ENCODE measurements at places on chromosomes 1 and 21. TPM values are rescaled to one million over a fixed set of nuclear protein-coding genes. Genes with fewer than 3 reads are reported as not detected.

DNA sequence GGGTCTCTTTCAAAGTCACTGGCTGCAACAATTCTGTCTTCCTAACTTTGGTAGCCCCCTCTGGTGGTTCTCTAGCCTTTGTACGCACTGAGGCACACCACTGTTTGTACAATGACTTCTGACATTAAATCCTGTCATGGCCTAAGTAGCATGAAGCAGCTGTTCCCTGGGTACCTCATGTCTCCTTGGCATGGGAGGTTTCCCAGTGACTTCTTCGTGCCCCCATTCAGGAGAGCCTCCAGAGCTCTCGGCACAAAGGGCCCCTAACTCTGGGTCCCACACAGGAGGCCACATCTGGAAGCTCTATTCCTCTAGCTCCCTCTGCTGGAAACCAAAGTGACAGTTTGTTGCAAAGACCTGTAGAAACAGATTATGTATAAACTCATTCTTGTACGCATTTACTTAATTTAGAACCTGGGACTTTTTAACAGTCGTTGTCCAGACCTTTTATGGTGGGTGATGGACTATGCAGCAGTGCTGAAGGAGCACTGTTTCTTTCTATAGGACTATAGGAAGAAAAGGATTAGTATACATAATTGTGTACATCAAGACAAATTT, 13.4 kb downstream of the SWT1 start:
- no peaks in the 10 kb centered on the region for H3K27me3 ChIP-seq
- DNase-seq = no peak
- no peak overlapping the region for H3K4me3 ChIP-seq
- no peak overlapping the region for H3K27ac ChIP-seq
- H3K4me1 ChIP-seq = no peaks in the 10 kb centered on the region

- no peaks in the 10 kb centered on the region for H3K4me1 ChIP-seq
- no peak overlapping the region for H3K27ac ChIP-seq
- H3K27me3 ChIP-seq = no peaks in the 10 kb centered on the region
- DNase-seq = no peak
- H3K36me3 ChIP-seq = no peaks in the 10 kb centered on the region
These were observed 30.8 kb downstream of the XCL2 start for GRCh38 chr1:168512864-168513595.

HES2 gene
- 50.6 TPM for total RNA-seq

CTSK gene
- total RNA-seq = 71.7 TPM

Data from esophagus squamous epithelium (tissue), 5 donors.